ENCODE measurements at places on chromosomes 6 and 20.
A peak's percentile ranks its signal among the peaks of the same experiment; 100 is the strongest.

- DNase-seq, result no peak
- no peaks in the 10 kb centered on the region for H3K36me3 ChIP-seq
- no peak overlapping the region for H3K27ac ChIP-seq
- peaks cover 2% of the 10 kb centered on the region for H3K4me1 ChIP-seq
Measured at GRCh38 chr20:49313283-49313682, 35.4 kb upstream of the ZNFX1 start.

- H3K4me3 ChIP-seq, result no peak overlapping the region
- peak overlapping the region; percentile 57 for H3K27ac ChIP-seq
- peaks cover 35% of the 10 kb centered on the region for H3K4me1 ChIP-seq
- H3K27me3 ChIP-seq, result no peaks in the 10 kb centered on the region
- peaks cover 49% of the 10 kb centered on the region for H3K36me3 ChIP-seq
- DNase-seq, result no peak
Measured at GRCh38 chr6:90222724-90223198, 73.9 kb downstream of the BACH2 start.

GRCh38 chr20:59144179-59144830, 19.3 kb upstream of the ZNF831 start:
- H3K4me3 ChIP-seq, result no peak overlapping the region
- H3K4me1 ChIP-seq, result peaks cover 48% of the 10 kb centered on the region
- no peak for DNase-seq

DNA sequence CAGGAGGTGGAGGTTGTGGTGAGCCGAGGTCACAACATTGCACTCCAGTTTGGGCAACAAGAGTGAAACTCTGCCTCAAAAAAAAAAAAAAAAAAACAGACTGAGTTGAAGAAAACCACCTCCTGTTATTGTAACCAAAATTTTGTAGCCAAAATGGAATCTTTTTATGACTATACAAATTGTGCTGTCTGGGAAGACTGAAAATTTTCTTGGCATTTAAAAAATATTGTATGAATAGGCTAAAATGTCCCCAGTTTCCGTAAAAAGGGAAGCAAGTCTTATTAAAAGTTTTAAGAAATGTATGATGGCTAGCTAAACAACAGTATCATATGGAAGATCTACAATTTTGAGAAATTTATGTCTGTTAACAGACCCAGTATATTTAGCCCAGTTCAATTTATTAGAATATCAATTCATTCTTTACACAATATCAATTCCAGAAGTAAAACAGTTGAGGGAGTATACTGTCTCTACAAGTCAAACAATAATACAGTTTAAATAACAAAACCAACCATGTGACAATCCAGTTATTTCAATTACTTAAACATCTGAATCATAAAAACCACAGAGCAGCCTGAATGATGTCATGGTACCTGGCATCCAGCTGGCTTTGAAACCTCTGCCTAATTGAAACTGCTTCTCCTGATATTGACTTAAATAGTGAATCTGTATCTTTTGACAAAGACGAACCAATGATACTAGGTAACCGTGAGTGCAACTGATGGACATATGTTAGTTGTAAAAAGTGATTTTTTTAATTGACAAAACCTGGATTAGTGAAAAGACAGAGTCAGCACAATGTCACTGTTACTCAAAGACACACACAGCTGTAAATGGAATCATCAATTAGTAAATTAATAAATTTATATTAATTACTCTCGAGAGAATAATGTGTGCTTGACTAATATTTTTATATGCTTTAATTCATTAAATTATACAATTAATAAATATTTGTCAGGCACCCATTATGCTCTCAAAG, 166.6 kb upstream of the MARCKS start:
- H3K27ac ChIP-seq, result no peak overlapping the region
- no peaks in the 10 kb centered on the region for H3K4me1 ChIP-seq
- no peak for DNase-seq
- no peaks in the 10 kb centered on the region for H3K36me3 ChIP-seq
- H3K27me3 ChIP-seq, result no peaks in the 10 kb centered on the region

- H3K4me1 ChIP-seq, result peaks cover 36% of the 10 kb centered on the region
- DNase-seq, result no peak
- no peaks in the 10 kb centered on the region for H3K27me3 ChIP-seq
- no peak overlapping the region for H3K4me3 ChIP-seq
- H3K36me3 ChIP-seq, result peaks cover 7% of the 10 kb centered on the region
- H3K27ac ChIP-seq, result peak overlapping the region; percentile 62
Measured at GRCh38 chr6:87736809-87737540, 34.9 kb upstream of the AKIRIN2 start.

DNA sequence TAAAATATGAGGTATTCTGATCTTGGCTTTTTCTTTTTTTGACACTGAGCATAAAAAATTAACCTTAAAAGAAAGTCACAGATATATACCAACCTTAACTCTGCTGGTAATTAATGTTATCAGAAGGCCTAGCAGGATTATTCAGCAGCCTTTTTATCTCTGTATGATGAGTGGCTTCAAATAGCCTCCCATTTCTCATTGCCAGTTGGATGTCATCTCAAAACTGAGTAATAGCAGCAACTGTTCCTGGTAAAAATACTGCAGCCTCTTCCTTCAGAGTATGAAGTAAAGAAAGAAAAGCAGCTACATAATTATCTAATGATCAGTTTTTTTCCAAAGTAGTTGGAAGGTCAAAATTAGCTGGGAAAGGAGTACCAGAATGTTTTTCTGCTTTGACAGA, 24.9 kb upstream of the HDGFL1 start:
- no peaks in the 10 kb centered on the region for H3K4me1 ChIP-seq
- no peaks in the 10 kb centered on the region for H3K27me3 ChIP-seq
- no peak overlapping the region for H3K27ac ChIP-seq
- H3K4me3 ChIP-seq, result no peak overlapping the region
- no peaks in the 10 kb centered on the region for H3K36me3 ChIP-seq

- no peaks in the 10 kb centered on the region for H3K27me3 ChIP-seq
- peaks cover 22% of the 10 kb centered on the region for H3K4me1 ChIP-seq
- H3K27ac ChIP-seq, result no peak overlapping the region
- DNase-seq, result no peak
Measured at GRCh38 chr6:53241938-53242337, 93.3 kb upstream of the GCM1 start.

DNA sequence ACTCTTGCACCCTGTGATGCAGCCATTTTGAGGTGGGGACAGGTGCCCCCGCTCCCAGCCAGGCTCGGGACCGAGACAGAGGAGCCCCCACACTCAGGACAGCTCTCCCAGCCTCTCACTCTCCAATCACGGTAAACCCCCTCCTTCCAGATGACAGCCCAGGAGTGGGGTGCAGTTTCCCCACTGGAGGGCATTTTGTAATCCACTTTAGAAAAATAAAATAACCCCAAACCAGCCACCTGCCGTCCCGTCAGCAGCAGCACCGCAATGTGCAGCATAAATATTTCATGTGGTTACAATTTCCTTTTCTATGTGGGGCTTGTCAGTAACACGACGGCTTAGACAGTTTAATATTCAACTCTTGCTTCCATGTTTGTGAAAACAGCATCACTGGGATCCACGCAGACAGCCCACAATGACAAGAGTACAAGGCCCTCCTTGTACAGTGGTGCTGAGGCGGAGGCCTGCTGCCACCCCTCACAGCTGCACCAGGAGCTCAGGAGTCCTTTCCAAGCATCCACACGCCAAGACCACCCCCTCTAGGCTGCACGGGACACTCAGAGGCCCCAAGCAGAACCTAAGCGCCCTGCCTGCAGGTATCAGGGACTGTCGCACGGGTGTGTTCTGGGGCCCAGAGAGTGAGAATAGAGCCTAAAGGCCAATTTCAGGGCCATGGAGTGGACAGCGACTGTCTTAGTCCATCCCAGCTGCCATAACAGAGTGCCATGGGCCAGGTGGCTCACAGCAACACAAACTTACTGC, 116.7 kb downstream of the JPH2 start:
- peak overlapping the region; percentile 78 for H3K4me3 ChIP-seq
- peak overlapping the region; percentile 100 for H3K27ac ChIP-seq
- peaks cover 81% of the 10 kb centered on the region for H3K4me1 ChIP-seq

- no peak overlapping the region for H3K27ac ChIP-seq
- no peak for DNase-seq
- H3K4me3 ChIP-seq, result no peak overlapping the region
- no peaks in the 10 kb centered on the region for H3K4me1 ChIP-seq
Measured at GRCh38 chr6:161971043-161971442, 697.2 kb upstream of the AGPAT4 start.

GRCh38 chr6:32790306-32790705, 26.5 kb downstream of the HLA-DOB start:
- no peak overlapping the region for H3K27ac ChIP-seq
- peaks cover 72% of the 10 kb centered on the region for H3K27me3 ChIP-seq
- H3K36me3 ChIP-seq, result no peaks in the 10 kb centered on the region
- H3K4me1 ChIP-seq, result peaks cover 18% of the 10 kb centered on the region
- H3K4me3 ChIP-seq, result no peak overlapping the region
- DNase-seq, result no peak

- peaks cover 29% of the 10 kb centered on the region for H3K4me1 ChIP-seq
- H3K4me3 ChIP-seq, result no peak overlapping the region
- peaks cover 2% of the 10 kb centered on the region for H3K36me3 ChIP-seq
- H3K27ac ChIP-seq, result no peak overlapping the region
Measured at GRCh38 chr6:3919130-3919628, 70.0 kb downstream of the FAM50B start.

DNA sequence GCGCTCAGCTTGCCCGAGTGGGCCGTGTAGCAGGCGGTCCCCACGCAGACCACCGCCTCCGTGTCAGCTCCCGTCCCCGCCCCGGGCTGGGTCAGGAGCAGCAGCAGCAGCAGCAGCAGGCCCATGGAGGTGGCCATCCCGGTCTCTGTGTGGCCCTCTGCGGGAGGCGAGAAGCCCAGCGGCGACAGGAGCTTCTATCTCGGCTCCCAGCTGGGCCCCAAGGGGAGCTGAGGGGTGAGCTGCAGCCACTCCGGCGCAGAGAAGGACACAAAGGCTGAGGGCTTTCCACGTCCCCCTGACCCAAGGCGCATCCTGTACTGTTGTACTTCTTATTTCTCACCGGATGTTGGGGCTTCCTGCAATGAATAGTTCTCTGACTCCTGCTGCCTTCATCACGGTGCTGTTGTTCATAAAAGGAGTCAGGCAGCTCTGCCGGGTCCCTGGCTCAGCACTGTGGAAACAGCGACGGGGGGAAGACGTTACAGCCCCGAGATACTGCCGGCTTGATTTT, at the start of gene CD93:
Gene CD93, minus strand, starts transcription at position 269 of the 511 bp plus-strand sequence. Its CDS starts 132 bp downstream, at position 137.
- H3K4me1 ChIP-seq, result peaks cover 8% of the 10 kb centered on the region
- H3K36me3 ChIP-seq, result no peaks in the 10 kb centered on the region
- no peak within 1 kb of the TSS for H3K4me3 ChIP-seq
- H3K27me3 ChIP-seq, result peaks cover 25% of the 10 kb centered on the region

GRCh38 chr20:32908334-32909292, 49.9 kb downstream of the EFCAB8 start:
- H3K27me3 ChIP-seq, result no peaks in the 10 kb centered on the region
- no peak overlapping the region for H3K4me3 ChIP-seq
- H3K36me3 ChIP-seq, result no peaks in the 10 kb centered on the region
- DNase-seq, result no peak
- H3K27ac ChIP-seq, result no peak overlapping the region

DNA sequence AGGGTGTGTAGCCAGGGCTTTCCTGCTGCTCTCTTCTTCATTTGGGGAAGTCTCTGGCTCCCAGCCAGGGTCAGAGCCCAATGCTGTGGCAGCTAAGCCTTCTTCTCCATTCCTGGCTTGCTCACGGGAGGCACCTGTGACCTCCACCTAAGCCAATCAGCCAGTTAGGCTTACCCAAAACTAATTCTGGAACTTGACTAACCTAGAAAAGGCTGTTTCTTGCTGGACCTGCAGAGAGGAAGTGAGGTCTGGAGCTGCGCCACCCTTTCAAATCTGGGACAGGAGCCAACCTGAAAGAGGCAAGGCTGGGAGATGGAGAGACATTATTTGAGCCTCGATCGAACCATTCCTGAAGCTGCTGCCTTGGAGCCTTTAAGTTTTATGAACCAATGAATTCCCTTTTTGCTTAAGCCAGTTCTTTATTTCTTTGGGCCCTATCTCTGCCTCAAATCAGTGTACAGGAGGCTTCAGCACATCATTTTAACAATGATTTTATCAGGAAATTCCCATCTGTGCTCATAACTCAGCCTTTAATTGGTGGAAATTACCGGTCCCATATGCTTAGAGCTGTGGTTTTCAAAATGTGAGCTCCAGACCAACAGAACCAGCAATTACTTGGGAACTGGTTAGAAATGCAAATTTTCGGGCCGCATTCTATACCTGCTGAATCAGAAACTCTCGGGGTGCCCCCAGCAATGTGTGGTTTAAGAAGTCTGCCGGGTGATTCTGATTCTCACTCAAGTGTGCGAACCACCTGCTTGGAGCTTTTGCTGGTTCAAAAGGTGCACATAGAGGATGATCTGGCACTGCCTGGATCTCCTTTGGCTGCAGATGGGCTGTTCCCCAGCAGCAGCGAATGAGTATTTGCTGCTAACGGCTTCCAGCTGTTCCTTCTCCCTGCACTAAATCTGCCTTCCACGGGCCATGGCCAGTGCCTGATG, 97.4 kb upstream of the RNF24 start:
- DNase-seq, result no peak
- H3K4me3 ChIP-seq, result no peak overlapping the region
- H3K36me3 ChIP-seq, result no peaks in the 10 kb centered on the region
- H3K4me1 ChIP-seq, result peaks cover 30% of the 10 kb centered on the region
- peaks cover 39% of the 10 kb centered on the region for H3K27me3 ChIP-seq

DNA sequence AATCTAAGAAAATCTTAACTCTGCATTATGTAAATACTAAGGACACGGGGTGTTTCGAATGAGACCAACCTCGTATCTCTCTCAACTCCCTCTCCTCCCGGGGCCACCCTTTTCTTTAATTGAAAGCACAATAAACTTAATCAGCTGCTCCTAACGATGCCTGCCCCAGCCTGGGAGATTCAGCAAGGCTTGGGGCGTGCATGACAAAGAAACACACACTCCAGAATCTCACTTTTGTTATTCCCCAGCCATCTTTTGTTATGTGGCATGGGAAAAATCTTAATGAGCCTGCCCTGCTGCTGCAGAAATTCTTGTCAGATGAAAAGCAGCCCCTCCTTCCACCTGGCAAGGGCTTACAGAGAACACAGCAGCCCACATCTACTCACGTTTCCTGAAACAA, 117.4 kb downstream of the TTLL2 start:
- DNase-seq, result no peak
- no peak overlapping the region for H3K4me3 ChIP-seq
- H3K27me3 ChIP-seq, result peaks cover 19% of the 10 kb centered on the region

DNA sequence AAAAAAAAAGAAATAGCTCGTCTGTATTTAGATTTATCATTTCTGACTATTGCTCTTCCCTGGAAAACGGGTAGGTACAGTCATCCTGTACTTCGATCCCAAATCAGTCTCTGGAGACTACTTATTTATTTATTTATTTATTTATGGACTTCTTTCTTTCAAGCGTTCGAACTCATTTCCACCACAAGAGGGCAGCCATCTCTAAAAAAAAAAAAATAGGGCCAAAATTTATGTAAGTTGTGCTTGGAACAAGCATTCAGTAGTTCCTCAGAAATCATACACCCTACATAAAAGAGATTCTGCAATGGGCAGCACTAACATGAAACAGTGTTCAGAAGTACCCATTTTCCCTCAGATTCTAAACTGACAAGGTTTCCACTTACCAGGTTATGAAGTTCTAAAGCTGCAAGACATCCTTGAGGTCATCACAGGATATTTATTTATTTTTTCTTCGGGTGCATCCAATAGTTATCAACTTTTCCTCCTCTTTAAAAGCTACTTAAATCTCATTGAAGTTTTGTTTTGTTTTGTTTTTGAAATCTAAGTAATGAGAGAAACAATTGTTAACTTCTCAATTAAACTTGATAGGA, 1.9 kb upstream of the BMP2 start:
- H3K36me3 ChIP-seq, result no peaks in the 10 kb centered on the region
- H3K27me3 ChIP-seq, result peaks cover 46% of the 10 kb centered on the region
- H3K27ac ChIP-seq, result no peak overlapping the region
- no peak for DNase-seq
